ENCODE measurements at places on chromosomes 1 and 21.

GRCh38 chr1:13860031-13860430 lies 160.0 kb downstream of the PRDM2 start:
- no peak for DNase-seq

DNA sequence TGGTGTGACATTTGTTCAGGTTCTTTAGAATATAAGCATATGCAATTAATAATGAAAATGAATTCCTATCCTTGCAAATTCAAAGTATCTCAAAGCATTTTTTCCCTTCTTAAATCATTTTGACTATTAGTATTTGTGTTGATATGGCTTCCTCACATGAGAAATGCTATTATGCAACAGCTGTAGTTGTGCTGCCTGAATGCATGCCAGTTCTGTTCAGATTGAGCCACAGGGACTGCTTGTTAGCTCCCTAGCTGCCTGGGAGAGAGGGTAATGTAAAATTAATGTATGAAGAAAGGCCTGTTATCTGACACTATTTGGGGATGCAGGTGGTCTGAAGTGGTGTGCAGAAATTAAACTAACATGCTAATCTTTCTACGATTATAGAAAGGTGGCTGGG lies 45.5 kb downstream of the CACHD1 start:
- DNase-seq, result no peak

DNA sequence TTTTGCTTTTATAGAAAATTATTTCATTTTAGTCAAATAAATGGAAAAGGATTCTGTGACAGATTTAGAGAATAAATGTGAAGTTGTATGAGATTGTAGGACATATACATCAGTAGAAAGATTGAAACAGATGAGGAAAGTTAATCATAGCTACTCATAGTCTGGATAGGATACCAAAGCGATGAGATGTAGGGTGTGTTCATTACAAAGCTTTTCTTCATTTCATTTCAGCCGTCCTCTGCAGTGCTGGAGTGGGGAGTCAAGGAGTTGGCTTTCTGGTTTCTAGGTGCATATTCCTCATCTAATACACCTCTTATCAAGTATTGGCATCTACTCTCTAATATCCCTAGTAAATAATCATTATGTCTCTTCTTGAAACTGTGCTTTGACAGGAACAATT lies 149.5 kb upstream of the NEGR1 start:
- DNase-seq, result no peak

DNA sequence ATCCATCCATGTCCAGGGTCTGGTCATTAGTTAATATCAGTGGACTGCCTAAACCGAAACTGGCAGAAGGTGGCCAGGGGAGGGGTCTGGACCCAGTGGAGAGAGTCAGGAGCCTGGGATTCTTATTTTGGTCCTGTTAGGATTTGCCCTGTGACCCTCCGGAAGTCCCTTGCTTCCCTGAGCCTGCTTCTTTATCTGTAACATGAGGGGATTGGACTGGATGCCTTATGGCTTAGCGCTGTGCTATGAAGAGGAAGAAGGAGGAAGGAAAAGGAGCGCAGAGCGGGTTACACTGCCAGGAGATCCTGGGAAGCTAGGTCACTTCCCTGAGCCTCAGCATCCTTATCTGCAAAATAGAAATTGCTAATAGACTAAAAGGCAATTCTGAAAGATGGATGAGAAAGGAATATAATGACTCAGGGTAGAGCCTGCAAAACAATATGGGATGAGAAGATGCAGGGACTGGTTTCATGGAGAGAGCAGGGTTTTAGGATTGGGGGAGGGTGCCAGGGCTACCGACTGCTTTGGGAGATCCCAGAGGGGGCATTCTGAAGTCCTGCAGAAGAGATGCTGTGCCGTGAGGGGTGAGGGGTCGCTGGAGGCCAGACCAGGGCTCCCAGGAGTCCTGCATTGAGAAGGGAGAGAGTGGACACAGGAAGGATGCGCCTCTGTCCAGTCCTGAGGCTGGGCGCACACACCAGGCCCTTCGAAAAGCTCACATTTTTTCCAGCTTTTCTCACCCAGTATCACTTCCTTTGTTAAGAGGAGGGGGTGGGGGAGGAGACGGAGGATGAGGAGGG lies 460 bp upstream of the ADORA1 start:
- DNase-seq, result no peak

GRCh38 chr1:53627666-53628065 lies 111.3 kb downstream of the GLIS1 start:
- DNase-seq, result no peak

DNA sequence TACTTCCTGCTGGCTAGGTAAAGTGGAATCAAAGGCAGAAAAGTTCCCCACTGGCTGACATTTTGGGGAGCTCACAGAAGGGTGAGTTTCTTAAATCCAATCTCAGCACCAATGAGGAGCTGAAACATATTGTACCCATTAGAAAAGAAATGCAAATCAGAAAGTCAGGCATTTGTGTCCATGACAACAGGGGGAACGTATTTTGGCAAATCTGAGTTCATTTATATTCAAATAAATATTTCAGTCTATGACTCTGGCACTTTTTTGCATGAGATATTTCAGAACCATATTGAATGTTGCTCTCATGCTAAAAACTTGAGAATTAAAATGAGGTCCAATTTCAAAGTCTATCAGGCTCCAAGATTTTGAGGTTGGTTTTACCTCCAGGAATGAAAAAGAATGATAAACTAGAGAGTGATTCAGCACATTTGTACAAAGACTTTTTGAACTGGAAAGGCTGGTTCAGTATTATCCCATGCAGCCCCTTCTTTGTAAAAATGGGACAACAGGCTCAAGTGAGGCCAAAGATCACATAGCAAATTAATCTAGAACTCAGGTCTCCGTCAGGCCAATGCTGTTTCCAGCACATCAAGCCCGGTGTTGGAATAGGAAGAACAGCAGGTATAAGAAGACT lies 202.2 kb downstream of the RRAGC start:
- no peak for DNase-seq

- DNase-seq, result no peak
Observed at GRCh38 chr21:41405321-41405720, 20.7 kb upstream of the MX1 start.

DNA sequence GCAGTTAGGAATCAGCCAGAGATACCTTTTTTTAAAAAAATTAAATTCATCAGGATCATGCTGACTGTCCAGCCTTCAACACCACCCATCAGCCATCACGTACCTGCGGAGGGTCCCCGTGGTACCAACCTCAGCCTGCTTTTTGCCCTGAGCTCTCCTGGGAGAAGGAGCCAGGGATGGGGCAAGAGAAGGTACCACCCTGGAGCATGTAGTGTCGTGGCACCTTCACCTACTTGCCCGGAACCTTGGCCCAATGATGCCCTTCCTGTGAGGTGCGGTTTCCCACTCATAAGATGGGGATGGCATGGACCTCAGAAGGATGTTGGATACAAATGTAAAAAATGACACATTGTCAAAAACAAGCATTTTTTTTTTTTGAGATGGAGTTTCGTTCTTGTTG lies 88.4 kb upstream of the C1orf174 start:
- no peak for DNase-seq

DNA sequence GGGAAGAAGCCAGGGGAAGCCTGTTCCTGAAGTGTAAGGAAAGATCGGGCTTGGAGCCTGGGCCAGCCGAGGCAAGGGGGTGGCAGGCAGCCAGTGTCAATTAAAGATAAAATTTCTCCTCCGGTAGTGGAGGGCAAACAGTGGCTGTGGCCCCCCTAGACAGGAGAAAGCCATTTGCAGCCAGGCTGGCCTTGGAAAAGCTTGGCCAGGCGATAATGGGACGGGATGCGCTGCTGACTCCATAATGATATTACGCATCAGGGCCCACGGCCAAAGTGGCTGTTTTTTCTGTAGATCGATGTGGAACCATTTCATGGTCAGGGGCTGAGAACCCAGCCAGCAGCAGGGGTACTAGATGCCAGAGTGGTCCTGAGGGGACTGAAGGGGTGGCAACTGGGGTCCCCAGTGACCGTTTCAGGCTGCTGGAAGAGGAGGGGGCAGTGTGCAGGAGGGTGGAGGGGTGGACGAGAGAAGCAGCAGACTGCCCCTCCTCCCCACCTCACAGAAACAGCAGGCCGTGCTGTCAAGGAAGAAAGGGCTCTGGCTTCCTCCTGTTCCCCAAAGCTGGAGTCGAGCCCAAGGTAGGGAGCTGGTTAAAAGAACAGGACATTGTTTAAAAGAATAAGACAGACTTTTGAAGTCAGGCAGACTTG lies 25.2 kb downstream of the KCNC4 start:
- DNase-seq, result no peak

DNA sequence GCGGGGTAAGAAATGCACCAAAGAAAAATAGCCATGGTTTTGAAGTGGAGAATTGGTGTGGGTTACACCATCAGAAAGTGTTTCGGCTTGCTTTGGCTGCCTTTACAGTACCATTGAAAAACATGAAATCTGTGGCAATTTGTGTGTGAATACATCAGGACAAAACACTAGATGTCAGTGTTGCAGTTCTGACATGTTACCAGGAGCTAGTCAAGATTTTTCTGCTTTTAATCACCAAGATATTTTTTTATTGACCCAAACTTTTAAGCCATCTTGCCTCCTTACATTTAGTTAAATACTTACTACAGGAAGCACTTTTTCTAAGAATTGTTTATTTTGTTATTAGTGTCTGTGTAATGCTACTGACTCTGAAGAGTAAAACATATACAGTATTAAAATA lies 14.3 kb downstream of the RRP15 start:
- peak; percentile 8 for DNase-seq

- DNase-seq, result no peak
Observed at GRCh38 chr21:43306911-43307676, 119.8 kb downstream of the SIK1 start.

DNA sequence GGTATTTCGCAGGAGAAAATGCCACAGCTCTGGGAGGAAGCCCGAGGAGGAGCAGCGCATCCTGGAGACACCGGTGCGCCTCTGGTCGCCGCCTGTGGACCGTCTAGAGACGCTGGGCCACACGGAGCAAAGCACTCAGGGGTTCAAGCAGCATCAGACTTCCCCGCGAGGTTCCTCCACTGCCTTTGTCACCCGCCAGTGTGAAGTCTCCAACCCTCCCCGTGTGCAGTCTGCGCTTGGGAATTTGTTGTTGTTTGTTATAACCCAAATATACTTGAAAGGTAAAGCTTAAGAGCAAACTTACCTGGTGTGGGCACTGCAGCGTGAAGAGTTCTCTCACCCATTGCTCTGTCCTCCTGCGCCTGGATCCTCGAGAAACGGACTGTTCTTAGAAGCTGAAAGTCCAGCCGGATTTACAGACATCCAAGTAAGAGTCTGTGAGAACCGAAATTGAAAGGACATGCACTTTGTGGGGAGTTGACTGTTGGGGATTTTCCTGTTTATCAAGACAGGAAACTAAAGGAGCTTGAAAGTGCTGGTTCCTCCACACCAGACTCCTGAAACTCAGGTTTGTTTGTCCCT lies at the start of gene GBP4:
TSS of gene GBP4 (minus strand) at position 452 of the 582 bp plus-strand sequence. CDS start at position 344, 108 bp downstream.
- no peak for DNase-seq

GRCh38 chr1:29123887-29124365 lies at the start of gene TMEM200B:
TSS of gene TMEM200B (minus strand) at chr1:29123903. CDS start at chr1:29121828, 2,075 bp downstream.
- no peak for DNase-seq

GRCh38 chr1:116577759-116578314 lies 7.0 kb upstream of the CD58 start:
- DNase-seq, result no peak
